Activated CD8-positive, alpha-beta memory T cell treated with anti-CD3 and anti-CD28 coated beads for 4 hours (primary cell): ENCODE measurements at places on chromosomes 4 and X.

- DNase-seq: no peak
Measured at GRCh38 chrX:118872102-118872566, 48.5 kb downstream of the ZCCHC12 start.

GRCh38 chr4:90883519-90883918 is 756.3 kb downstream of the CCSER1 start:
- DNase-seq: no peak

- DNase-seq: no peak
Measured at GRCh38 chrX:49627086-49627777, 28.4 kb downstream of the GAGE1 start.

GRCh38 chr4:123606946-123607542 is 210.4 kb downstream of the SPRY1 start:
- DNase-seq: no peak

GRCh38 chr4:125703443-125703842 is 388.7 kb downstream of the FAT4 start:
- DNase-seq: no peak

DNA sequence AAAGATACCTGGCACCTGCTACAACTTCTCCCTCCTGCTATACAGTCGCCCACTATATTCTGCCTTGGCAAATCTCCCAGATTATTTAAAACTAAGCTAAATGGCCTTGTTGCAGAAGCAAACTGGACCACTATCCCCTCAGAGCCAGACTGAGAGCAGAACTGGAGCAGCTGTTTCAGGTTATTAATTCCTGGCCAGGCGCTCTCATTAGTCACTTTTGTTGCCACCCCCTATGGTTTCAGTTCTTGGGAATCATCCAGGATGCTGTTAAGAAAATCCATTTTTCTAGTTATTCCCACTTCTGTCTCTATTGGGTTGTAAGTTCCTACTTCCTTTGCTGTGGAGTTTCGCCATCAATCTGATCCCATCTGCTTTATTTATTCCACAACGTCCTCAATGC is 30.1 kb downstream of the ADGRA3 start:
- DNase-seq: no peak

- DNase-seq: no peak
Measured at GRCh38 chr4:140082391-140082755, 71.6 kb downstream of the MAML3 start.

DNA sequence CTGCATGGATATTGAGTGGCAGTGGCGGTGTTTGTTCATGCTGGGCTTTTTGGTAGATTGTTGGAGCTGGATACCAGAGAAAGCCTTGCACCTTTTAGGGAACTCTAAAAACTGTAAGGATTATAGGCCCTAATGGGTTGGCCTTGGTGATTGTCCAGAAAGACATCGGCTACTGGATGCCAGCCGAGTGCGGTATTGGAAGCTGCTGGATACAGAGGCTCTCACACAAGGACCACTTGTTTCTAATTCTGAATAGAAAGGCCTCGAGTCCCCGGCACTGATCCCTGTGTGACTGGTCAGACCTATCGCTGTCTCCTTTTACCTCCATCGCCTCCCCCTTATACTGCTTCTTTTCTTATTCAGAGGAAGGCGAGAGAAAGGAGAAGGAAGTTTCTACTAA is 27.3 kb upstream of the SCOC start:
- DNase-seq: no peak

DNA sequence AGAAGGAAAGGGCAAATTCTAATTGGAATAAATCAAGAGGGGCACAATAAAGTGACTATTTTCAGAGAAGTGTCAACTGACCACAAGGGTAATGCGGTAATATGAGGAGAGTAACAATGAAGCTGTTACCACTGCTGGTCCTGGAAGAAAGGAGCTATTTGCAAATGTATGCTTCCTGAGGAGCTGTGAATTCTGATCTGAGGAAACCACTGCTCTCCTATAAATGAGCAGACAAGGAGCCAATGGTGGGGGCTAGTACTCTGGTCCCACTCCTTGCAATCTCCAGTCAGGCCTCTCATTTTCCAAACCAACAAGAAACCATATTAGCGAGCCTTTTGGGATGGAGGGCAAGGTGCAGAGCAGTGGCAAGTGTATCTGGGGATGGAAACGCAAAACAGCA is 770.2 kb downstream of the FSTL5 start:
- DNase-seq: no peak

DNA sequence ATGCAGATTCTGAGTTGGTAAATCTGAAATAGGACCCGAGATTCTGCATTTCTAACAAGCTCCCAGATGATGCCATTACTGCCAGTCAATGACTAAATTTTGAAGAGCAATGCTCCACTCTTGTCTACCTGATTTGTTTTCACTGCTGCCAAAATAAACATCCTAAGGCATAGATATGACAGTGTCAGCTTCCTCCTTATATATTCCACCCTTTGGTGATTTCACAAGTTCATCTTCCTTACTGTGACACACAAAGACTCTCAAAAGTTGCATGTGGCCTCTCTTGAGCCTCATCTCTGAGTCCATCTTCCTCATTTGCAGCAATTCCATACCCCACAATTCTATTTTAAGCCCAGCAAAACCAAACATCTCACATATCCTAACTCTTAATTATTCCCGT is 110.9 kb downstream of the FBXW7 start:
- no peak for DNase-seq

GRCh38 chrX:124736553-124737270 is 390.3 kb downstream of the SH2D1A start:
- peak; percentile 8 for DNase-seq

GRCh38 chrX:64580605-64581004 is 185.4 kb upstream of the MTMR8 start:
- no peak for DNase-seq

DNA sequence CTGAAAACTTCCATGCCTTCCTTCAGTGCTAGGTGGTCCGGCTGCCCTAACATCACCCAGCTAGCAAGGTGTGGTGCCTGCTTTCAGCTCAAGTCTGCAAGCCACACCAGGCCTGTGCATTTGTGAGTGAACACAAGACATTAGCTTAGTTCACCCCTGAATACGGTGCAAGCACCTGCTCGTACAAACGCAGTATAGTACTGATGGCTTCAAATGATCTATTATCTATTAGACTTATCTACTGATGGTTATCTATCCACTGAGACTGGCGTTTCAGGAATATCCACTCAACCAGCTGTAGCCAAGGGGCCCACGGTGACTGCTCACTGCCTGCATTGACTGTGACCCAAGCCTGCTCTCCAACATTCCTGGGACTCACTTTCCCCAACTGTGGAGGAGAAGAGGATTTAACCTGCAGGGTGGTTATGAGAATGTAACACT is 155.9 kb downstream of the SHOX start:
- DNase-seq: no peak

DNA sequence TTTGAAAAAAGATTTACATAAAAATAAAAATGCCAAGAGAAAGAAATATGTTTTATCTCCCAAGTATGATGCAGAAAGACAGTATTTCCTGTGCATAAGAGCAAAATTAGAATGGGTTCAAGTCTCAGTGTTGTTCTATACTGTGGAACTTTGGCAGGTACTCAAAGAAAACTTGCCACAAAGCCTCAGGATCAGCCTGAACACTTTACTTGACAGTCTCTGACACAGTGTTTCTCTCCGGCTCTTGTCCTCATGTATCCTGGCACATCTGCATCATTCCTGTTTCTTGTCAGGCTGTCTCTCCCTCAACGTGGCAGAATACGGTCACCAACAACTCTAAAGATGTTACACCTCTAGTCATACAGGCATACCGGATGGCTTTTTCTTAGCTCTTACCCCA is 273.7 kb downstream of the ARHGAP24 start:
- no peak for DNase-seq

GRCh38 chrX:24934279-24934678 is 81.5 kb downstream of the ARX start:
- DNase-seq: no peak

DNA sequence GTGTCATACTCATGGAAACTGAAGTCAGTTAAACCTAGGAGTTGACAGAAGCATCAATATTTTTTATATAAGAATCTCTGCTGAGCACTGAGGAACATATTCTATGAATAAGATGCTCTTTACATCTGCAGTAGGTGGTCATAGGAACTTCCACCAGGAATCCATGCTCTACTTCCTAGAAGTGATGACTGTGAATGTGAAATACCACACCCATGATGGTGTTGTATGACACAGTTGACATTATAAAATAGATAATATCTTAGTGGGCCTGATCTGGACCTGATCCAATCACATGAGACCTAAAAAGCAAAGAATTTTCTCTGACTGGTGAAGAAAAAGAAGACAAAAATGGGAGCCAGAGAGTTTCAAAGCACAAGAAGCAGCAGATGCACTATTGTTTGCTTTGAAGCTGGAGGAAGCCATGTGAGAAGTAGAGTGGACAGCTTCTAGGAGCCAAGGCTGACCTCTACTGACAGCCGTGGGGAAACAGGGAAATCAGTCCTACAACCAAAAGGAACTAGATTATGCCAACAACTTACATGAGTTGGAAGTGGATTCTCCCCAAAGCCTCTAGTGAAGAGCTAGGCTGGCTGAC is 68.6 kb upstream of the HS3ST1 start:
- no peak for DNase-seq

DNA sequence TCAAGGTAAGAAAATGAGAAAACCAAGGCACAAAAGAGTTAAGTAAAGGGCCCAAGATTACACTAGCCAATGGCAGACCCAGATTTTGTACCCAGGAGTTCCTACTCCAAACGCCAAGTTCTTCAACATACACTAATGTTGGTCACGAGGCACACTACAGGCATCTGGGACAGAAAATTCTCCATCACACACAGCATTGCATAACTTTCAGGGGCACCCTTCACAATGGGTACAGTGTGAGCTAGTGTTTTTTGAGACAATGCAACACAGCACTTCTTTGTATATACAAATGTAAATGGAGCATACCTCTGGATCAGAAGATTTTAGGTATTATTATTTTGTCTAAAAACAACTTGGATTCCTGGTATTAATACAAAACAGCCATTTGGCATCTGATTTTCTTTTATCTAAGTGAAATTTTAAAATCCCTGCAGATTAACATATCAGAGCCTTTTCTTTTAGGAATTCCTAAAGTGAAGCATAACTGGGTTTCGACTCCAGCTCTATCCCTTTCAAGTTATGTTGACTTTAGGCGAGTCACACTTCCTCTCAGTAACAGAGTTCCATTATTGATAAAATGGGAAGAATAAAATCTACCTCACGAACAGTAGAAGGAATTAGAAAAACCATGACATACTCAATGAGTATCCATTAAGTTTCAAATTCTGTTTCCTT is 41.1 kb downstream of the ADGRA3 start:
- no peak for DNase-seq

GRCh38 chr4:119725688-119726330 is 97.2 kb upstream of the PDE5A start:
- no peak for DNase-seq

- DNase-seq: no peak
Measured at GRCh38 chr4:186936496-186937375, 213.1 kb upstream of the FAT1 start.

- DNase-seq: no peak
Measured at GRCh38 chrX:128250621-128251020, 198.4 kb upstream of the ACTRT1 start.

GRCh38 chr4:54228961-54229501 is at the start of gene PDGFRA:
Gene PDGFRA, plus strand, starts transcription at chr4:54229293. Its CDS starts 29,476 bp downstream, at chr4:54258769.
- no peak for DNase-seq

DNA sequence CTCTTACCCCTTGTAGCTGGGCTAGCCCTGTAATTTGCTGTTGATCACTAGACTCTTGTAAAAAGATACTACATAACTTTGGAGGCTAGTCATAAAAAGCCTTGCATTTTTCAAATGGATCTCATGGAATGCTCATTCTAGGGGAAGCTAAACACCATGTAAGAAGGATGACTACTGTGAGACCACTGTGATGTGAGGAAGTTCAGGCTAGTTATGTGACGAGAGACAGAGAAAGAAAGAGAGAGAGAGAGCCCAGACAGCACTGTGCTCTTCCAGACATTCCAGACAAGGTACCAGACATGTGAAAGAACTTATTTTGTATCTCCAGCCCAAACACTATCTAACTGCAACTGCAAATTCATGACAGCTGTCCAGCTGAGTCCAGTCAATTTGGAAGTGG is 404.6 kb upstream of the PITX2 start:
- DNase-seq: no peak

- no peak for DNase-seq
Measured at GRCh38 chr4:6217716-6218381, 17.5 kb upstream of the JAKMIP1 start.

DNA sequence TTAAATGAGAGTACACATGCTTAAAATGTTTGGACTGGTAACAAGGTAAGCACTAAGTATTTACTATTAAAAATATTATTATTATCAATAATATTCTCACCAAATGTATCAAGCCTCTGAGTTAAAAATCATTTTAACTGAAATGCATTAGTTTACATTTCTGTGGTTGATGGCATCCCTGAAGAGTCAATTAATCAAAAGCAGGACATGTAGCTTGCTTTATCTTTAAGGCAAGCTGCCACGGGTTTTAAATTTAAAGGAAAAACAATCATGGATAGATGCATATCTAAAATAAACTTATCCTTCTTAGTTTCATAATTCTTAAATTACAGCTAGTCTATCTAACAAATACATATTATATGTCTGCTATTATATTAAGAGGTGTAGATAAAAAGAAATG is 584.8 kb upstream of the INTU start:
- DNase-seq: no peak

GRCh38 chr4:180336494-180337090 is 1906.6 kb upstream of the TENM3 start:
- no peak for DNase-seq

GRCh38 chr4:106062452-106062875 is 167.2 kb downstream of the NPNT start:
- DNase-seq: no peak

DNA sequence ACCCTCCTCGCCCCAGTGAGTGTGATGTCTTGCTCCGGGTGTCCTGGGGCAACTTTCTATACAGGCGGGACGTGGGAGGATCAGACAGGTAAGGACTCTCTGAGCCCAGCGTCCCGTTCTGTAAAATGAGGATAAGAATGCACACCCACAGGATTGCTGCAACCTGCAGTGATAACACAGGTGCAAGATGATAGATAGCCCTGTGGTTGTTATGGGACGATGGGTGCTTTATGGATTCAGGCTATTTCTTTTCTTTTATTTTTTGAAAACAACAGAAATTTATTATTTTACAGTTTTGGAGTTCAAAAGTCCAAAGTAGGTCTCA is 28.6 kb downstream of the BEX3 start:
- DNase-seq: no peak

- DNase-seq: no peak
Measured at GRCh38 chr4:5086535-5086934, 35.3 kb downstream of the STK32B start.

GRCh38 chr4:122508083-122508482 is 51.6 kb upstream of the IL2 start:
- no peak for DNase-seq

GRCh38 chr4:102216666-102217065 is 128.6 kb downstream of the SLC39A8 start:
- DNase-seq: no peak

DNA sequence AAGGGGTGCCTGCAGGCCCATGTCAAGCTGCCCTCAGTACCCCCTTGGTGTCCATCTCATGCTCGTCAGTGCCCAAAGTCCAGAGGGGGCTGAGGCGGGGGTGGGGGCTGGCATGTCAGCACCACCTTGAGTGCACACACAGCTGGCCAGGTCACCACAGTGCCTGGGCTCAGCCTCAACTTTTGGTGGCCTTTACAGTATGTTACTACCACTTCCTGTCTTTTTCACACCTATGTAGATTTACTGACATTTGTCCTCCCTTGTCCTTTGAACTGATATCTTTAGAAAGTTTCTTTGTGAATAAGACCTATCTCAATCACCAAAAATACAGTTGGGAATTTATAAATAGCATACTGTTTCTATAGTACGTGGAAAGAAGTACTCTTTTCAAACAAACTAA is 58.7 kb upstream of the NPNT start:
- no peak for DNase-seq

- DNase-seq: no peak
Measured at GRCh38 chr4:101027721-101028120, 319.6 kb downstream of the PPP3CA start.
